ENCODE measurements at places on chromosomes 7 and 10. TPM values are rescaled to one million over a fixed set of nuclear protein-coding genes. Genes with fewer than 3 reads are reported as not detected.

DNA sequence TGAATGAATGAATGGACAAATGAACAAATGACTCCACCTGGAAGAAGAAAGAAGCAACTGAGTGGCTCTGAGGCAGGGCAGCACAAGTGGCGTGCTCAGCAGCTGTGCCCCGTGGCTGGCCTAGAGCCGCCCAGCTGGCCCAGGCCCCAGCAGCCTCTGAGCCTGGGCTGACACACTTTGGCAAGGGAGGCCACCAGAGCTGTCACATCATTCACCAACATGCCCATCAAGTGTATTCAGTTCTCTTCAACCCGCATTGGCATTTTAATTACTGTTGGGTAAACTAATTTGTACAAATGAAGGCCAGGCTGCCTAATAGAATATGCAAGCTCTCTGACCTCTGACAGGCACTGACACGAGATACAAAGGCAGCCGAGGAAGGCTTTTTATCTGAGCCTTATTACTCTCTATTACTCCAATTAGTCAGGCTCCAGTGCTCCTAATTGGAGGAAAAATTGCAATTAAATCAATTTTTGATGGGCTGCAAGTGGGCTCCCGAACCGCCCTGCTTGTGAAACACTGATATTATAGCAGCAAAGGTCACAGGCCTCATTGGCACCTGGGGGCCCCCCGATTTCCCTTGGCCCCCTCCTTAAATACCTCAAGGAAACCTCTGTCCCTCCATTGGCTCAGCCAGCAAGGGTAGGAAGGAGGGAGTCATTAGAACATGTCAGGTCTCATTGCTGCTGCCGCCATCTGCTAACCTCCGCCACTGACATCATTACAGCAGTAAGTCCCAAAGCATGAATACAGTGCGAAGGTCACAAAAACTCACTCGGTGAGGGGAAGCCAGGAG is 41.9 kb downstream of the DPCD start:
- DNase-seq, result no peak
- no peaks in the 10 kb centered on the region for H3K27me3 ChIP-seq
- peaks cover 8% of the 10 kb centered on the region for H3K4me1 ChIP-seq
- no peak overlapping the region for H3K4me3 ChIP-seq

- H3K4me3 ChIP-seq, result peak overlapping the region; percentile 14
- no peaks in the 10 kb centered on the region for H3K27me3 ChIP-seq
- DNase-seq, result peak; percentile 66
- H3K27ac ChIP-seq, result peak overlapping the region; percentile 93
- peaks cover 49% of the 10 kb centered on the region for H3K4me1 ChIP-seq
- no peaks in the 10 kb centered on the region for H3K36me3 ChIP-seq
Measured at GRCh38 chr10:132447446-132448247, 50.6 kb downstream of the PWWP2B start.

- H3K27me3 ChIP-seq, result no peaks in the 10 kb centered on the region
- peaks cover 69% of the 10 kb centered on the region for H3K36me3 ChIP-seq
- no peak overlapping the region for H3K4me3 ChIP-seq
- no peak for DNase-seq
- peaks cover 8% of the 10 kb centered on the region for H3K4me1 ChIP-seq
Measured at GRCh38 chr7:99000904-99001465, 122.7 kb downstream of the TRRAP start.

GRCh38 chr10:97816609-97817008 is 33.0 kb upstream of the GOLGA7B start:
- H3K36me3 ChIP-seq, result no peaks in the 10 kb centered on the region
- no peaks in the 10 kb centered on the region for H3K27me3 ChIP-seq
- no peaks in the 10 kb centered on the region for H3K4me1 ChIP-seq
- no peak overlapping the region for H3K4me3 ChIP-seq
- no peak for DNase-seq
- no peak overlapping the region for H3K27ac ChIP-seq

GRCh38 chr7:70695795-70696083 is 436.2 kb upstream of the GALNT17 start:
- H3K36me3 ChIP-seq, result no peaks in the 10 kb centered on the region
- no peak for DNase-seq
- peaks cover 5% of the 10 kb centered on the region for H3K4me1 ChIP-seq
- H3K27me3 ChIP-seq, result no peaks in the 10 kb centered on the region

The ABCC2 gene
- total RNA-seq, result 1.0 TPM

The OR9A2 gene
- total RNA-seq, result not detected

The DNAJC12 gene
- total RNA-seq, result 1.3 TPM

The DDIT4 gene
- total RNA-seq, result 81.0 TPM
